ENCODE measurements at places on chromosomes 2 and 18.

- DNase-seq, result peak; percentile 34
Observed at GRCh38 chr2:174666312-174666711, 68.7 kb upstream of the WIPF1 start.

DNA sequence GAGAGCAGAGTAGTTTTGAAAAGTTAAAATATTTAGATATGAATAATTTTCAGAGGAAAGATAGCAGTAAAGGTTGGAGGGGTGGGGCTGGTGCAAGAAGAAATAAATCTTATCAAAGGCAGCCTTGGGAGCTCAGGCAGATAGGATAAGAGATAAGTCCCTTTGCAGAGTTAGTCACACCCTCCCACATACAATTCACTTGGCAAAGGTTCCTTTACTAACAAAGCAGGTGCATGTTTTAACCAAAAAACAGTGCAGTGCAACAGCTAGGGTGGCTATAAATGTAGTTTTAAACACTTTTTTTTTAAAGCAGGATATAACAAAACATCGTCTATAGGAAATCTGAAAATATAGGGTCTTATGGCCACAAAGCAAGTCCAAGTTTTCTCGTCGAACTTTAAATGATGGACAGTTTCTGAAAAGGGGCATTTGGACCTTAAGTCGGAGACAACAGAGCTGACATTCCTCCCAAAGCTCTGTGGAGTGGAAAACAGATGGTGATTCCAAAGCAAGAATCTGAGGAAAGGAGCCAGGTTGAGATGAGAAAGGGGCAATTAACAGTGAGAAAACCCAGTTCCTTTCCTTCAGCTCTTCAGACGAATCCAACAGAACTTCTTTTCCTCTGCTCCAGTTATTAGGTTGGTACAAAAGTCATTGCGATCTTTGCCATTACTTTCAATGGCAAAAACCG is 53.0 kb downstream of the EPHA4 start:
- no peak for DNase-seq

GRCh38 chr2:43387092-43388062 is 161.0 kb upstream of the ZFP36L2 start:
- DNase-seq, result no peak

DNA sequence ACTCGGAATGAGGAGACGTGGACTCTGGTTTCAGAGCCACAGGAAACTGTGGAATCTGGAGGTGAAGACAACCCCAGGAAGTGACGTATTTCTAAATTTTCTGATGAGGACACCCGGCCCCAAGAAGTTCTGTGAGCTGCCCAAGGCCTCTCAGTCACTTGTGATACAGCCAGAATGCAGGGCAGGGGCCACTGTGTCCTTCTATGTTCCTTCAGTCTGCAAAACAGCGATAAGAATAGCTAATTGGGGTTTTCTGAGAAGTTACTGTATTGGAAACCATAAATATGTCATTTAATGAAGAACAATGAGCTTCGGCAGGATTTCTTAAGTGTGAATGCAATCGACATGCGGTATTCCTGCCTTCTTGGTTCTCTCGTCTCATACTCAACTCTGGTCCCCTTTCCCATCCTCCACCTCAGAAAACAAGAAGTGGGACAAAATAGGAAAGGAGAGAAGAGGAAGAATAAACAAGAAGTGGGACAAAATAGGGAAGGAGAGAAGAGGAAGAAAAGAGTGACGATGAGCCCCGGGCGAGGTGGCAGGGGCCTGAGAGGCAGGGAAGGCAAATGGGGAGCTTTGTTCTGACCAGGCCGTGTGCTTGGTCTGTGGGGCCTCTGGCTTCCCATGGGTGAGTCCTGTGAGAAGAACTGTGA is 282.0 kb upstream of the REV1 start:
- no peak for DNase-seq

DNA sequence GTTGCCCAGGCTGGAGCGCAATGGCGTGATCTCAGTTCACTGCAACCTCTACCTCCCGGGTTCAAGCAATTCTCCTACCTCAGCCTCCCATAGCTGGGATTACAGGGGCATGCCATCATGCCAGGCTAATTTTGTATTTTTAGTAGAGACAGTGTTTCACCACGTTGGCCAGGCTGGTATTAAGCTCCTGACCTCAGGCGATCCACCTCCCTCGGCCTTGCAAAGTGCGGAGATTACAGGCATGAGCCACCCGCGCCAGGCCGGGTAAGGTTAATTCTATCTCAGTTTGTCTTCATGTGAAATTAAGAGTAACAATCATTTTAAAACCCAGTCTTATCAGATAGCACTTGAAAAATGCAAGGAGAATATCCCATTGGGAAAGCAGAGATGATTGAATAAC is 1681.7 kb upstream of the DDX18 start:
- DNase-seq, result no peak

DNA sequence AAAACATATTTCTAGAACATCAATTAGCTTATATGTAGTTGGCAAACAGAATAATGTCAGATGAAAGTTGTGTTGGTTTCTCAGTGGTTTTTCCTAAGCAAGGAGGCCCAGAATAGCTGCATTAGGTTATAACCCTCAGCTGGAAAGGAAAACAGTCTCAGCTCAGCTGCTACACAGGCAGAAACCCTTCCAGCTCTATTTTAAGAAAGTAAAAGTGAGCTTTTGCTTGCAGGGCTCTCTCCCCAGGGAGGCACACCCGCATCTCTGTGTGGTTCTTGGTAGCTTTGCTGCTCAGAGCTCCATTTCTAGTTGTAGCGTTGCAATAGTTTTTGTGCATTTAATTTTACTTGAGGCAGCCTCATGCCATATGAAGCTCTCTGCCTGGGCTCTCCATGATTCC is 54.6 kb downstream of the PIKFYVE start:
- DNase-seq, result no peak

GRCh38 chr2:231701456-231702373 is 6.6 kb upstream of the PTMA start:
- DNase-seq, result no peak

- DNase-seq, result no peak
Observed at GRCh38 chr2:47339745-47340541, 63.0 kb upstream of the MSH2 start.

DNA sequence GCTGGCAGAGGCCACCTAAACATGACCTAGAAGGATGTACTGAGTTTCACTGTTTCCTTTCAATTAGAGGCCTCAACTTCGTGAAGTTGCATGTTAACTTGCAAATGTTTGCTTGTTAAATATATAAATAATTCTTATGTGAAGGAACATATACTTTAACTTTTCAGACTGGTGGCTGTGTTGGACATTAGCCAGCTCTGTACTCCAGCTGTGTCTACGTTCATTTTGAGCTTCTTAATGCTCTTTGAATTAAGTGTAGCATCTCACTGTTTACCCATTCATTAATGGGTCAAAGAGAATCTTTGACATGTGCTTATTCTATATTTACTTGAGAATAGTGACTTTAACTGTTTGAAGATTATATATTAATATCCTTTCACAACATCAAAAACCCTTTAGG is 823.2 kb upstream of the ID2 start:
- DNase-seq, result no peak

DNA sequence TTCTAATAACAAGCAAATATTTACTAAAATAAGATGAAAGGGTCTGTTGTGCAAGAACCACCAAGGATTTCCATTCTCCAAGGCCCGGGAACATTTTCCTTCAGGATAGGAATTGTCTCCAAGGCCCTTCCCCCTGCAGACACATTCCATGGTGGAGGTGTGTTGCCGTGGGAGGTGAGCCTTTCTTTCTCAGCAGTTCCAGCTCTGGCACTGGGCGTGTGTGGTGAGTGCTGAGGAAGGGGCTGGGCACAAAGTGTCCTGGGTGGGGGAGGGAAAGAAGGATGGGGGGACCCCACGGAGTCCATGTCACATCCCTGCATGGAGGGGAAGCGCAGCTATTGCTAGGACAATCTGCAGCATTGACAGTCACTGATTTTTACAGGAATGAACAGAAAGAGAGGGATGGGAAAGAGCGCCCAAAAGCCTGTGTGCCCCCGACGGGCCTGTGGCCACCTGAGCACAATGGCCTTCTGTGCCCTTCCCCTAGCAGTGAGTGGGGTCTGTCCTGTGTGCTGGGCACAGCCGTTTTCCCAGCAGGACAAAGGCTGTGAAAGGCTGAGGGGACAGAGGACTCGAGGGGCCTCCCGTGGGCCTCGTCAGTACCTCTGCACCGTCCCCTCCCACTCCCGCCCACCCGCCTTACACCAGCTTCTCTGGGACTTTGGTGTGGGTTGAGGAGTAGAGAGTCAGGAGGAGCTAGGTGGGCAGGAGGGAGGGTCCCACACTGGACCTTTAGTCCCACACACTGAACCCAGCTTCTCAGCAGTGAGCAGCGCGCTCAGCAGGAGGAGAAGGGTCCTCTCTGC is 79.8 kb downstream of the PTGR3 start:
- no peak for DNase-seq

DNA sequence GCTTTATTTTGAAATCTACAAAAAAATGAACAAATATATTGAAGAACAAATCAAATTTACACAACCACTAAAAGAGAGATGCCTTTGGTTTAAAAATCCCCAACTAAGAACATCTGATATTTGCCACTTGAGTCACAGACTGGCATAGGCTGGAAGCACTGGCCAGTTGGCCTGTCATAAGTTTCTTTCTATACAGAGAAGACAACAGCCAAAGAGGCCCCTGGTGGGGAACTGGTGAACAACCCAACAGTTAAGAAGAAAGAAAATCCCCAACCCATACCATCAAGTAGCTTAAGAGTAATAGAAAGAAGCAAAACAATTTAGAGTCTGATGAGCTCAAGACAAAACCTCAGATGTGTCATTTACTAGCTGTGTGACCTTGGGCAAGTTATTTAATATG is 45.5 kb downstream of the OSR1 start:
- no peak for DNase-seq

GRCh38 chr2:96353032-96353561 is 17.5 kb downstream of the NCAPH start:
- DNase-seq, result no peak

DNA sequence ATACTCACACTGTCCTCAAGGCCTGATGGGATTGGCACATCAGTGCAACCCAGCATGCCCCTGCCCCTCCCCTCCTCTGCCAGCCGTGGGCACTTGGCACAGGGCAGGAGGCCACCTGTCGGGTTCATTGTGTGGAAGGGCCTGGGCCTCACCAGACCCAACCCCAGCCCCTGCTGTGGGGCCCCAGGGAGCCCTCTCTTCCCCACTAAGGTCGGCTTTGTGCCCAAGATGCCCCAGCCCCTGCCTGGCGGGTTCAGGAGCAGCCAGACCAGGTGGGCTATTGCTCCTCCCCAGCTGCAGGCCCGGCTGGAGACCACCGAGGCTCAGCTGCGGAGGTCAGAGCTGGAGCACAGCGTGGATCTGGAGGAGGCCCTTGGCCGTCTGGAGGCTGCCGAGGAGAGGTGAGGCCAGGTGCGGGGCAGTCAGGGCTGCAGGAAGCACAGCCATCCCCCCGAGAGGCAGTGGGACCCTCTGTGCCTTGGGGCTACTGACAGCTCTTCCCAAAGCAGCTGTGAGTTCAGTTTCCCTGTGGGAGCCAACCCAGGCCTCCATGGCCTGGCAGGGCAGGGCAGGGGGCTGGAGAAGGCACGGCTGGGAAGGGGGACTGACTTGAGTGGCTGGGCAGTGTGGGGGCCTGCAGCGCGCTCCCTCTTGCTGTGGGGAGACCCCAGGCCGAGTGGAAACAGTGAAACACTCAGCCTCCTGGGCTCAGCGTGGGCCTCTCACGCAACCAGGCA is 16.3 kb downstream of the CROCC2 start:
- DNase-seq, result no peak

GRCh38 chr2:218367415-218368149 is 10.9 kb downstream of the CATIP start:
- peak; percentile 88 for DNase-seq

DNA sequence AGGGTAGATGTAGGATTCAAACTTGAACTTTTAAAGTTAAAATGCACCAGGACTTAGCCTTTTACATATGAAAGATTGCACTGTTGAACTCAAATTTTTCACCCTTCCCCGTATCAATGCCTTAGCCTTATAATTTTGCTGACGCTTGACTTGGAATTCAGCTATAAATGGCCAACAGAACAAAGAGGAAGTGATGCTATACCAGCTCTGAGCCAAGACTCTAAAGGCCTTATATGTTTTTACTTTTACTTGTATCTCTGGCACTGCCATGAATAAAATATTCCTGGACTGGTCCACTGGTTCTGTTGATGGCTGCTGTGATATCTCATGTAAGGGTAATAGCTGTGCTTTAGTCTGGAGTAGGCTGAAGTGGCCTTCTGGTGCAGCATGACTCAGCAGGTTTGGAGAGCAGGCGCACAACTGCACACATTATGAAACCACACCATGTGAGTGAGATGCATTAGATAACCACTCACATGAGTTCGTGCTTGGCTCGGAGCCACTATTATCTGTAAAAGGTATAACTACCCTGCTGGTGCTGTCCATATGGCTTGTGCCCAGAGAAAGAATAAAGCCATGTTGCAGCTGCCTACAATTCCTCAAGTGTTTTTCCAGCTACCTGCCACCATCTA is 8.4 kb upstream of the IER3IP1 start:
- no peak for DNase-seq

DNA sequence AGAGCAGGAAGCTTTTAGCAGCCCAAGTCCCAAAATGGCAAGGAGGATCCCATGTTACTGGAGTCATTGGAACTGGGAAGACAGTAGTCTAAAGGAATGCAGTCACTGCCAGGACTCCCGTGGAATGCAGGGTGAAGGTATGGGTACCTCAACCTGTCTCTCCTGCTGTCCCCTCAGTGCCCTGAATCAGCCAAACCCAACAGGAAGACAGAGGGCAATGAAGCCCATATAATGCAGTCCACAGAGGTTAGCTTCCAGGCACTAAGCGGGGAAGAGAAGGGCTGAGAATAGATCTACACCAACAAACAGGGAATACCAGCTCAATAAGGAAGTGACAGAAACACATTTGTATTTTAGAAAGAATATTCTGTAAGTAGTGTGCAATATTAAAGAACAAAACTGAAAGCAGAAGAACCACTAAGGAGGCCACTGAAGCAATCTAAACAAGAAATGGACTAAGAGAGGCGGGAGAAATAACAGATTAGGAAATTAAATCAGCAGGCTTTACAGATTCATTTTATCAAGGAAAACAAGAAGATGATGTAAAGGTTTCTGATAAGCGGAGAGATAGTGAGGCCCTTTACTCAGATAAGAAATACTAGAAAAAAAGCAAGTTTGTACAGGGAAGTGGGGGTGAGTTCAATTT is 8.3 kb downstream of the NEMP2 start:
- DNase-seq, result no peak

DNA sequence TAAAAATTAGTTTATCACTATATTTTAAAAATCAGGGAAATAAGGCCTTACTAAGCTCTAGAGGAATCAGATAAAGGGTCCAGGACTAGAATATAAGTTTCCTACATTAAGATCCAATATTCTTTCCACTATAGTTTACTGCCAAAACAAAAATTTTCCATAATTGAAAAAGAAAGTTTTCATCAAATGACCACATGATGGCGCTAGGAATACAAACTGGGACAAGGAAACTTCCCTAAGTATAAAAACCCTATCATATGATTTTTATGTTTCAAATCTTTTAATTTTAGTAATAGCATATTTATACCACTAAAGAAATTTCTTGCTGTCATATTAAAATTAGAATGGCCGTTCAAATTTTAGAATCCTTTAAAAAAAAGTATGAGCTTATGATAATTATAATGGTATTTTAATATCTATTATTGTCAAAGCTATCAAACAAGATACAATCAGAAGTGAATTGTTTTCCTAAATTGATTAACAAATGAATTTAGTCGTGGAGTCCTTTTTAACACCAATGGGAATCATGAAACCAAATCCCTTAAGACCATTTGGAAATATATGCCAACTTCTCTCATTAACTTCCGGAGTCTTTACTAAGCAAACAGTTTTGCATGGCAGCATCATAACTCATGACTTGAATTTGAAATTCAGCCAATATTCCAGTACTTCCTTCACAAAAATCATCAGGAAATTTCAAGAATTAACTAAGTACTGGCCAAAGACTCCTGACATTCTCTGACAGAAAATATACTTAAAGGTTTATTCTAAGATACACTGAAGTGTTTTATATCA is 70.3 kb downstream of the SCN1A start:
- DNase-seq, result no peak

- no peak for DNase-seq
Observed at GRCh38 chr2:18312818-18313217, 247.6 kb downstream of the RDH14 start.

Data from CD4-positive, alpha-beta T cell treated with Interleukin-1 beta for 1 hour (primary cell).